ENCODE measurements at places on chromosomes 5 and 9. TPM values are rescaled to one million over a fixed set of nuclear protein-coding genes. Genes with fewer than 3 reads are reported as not detected.

CRAT gene
- 15.0 TPM for total RNA-seq

DNA sequence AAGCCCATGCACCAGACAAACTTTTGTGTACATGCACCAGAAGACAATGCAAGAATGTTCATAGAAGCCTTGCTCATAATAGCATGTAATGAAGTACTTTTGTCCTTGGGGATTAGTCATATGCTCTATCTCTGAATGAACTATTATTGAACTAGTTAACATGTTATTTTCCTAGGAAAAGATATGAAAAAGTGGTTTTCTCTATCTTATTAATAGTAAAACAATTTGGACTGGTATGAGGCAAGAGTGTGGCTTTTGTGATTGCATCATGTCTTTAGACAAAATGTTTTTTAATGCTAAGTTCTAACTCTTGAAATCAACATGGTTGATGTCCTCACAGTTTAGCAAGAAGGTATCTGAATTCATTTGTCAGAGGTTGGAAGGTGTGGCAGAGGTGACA lies 55.7 kb upstream of the SPDL1 start:
- no peak for DNase-seq
- peaks cover 3% of the 10 kb centered on the region for H3K4me1 ChIP-seq
- no peak overlapping the region for H3K27ac ChIP-seq
- no peaks in the 10 kb centered on the region for H3K27me3 ChIP-seq
- H3K4me3 ChIP-seq: no peak overlapping the region
- no peaks in the 10 kb centered on the region for H3K36me3 ChIP-seq

GRCh38 chr5:74798977-74799911 lies 32.2 kb downstream of the NSA2 start:
- H3K27me3 ChIP-seq: no peaks in the 10 kb centered on the region
- no peak for DNase-seq
- no peaks in the 10 kb centered on the region for H3K4me1 ChIP-seq
- H3K36me3 ChIP-seq: peaks cover 63% of the 10 kb centered on the region
- no peak overlapping the region for H3K27ac ChIP-seq

DNA sequence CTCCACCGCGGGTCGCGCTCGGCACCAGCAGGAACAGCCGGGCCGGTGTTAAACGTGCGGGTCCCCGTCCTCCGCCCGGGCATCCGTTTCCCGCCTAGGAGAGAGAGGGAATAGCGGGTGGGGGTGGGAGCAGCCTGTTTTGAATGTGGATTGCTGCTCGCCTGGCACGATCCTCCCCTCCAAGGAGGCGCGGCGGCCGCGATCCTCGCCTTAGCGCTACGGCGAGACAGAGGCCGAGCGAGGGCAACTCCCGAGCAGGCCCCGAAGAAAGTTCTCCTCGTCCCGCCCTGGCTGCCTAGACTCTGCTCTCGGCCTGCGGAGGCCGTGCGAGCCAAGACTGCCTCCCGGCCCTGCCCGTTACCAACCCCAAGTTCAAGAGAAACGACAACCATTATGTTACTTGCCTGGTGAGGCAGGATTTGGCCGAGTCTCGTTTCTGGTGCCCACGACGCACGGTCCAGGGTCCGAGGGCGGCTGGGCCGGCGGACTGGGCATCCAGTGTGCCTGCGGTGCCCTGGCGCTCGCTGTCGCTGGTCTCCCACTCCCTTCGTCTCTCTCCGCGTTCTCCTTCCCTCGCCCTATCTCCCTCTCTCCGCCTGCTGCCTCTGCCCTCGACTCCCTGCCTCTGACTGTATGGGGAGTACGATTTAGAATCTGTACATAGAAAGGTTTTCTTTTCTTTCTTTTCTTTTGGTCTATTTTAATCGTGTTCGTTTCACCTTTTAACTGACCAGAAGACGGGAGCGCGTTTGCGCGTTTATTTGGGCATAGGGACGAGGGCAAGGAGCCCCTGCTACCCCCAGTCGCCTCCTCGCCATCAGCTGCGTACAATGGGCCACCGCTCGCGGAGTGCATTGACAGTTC lies 724 bp downstream of the NR2F1-AS1 start:
- H3K27ac ChIP-seq: no peak overlapping the region
- H3K36me3 ChIP-seq: no peaks in the 10 kb centered on the region
- no peaks in the 10 kb centered on the region for H3K4me1 ChIP-seq

HCN1 gene
- 2.9 TPM for total RNA-seq

- no peaks in the 10 kb centered on the region for H3K27me3 ChIP-seq
- DNase-seq: no peak
- no peak overlapping the region for H3K4me3 ChIP-seq
- H3K4me1 ChIP-seq: peaks cover 2% of the 10 kb centered on the region
Measured at GRCh38 chr9:127143920-127144465, 21.6 kb upstream of the ANGPTL2 start.

DNA sequence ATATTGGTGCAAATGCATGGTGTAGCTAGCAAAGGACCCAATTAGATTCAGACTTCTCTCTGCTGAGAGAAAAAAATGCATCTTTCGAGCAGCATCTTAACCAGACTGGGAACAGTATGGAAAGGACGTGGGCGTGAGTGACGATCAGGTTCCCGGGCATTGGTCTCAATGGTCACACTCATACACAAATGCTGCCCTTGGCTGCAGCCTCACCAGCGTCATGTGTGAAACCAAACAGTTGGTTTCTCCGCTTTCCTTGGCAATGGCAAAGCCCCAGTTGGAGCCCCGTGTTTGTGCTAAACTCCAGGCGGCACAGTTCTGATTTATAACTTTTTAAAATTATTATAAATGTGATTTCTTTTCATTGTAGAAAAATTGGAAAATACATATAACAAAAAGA lies 237.8 kb downstream of the SEC61B start:
- DNase-seq: no peak
- H3K4me1 ChIP-seq: no peaks in the 10 kb centered on the region
- no peak overlapping the region for H3K27ac ChIP-seq
- H3K4me3 ChIP-seq: no peak overlapping the region

GRCh38 chr5:170293273-170293672 lies 4.3 kb downstream of the LCP2 start:
- peaks cover 9% of the 10 kb centered on the region for H3K36me3 ChIP-seq
- no peak overlapping the region for H3K27ac ChIP-seq
- DNase-seq: peak; percentile 36
- no peak overlapping the region for H3K4me3 ChIP-seq
- no peaks in the 10 kb centered on the region for H3K4me1 ChIP-seq

DNA sequence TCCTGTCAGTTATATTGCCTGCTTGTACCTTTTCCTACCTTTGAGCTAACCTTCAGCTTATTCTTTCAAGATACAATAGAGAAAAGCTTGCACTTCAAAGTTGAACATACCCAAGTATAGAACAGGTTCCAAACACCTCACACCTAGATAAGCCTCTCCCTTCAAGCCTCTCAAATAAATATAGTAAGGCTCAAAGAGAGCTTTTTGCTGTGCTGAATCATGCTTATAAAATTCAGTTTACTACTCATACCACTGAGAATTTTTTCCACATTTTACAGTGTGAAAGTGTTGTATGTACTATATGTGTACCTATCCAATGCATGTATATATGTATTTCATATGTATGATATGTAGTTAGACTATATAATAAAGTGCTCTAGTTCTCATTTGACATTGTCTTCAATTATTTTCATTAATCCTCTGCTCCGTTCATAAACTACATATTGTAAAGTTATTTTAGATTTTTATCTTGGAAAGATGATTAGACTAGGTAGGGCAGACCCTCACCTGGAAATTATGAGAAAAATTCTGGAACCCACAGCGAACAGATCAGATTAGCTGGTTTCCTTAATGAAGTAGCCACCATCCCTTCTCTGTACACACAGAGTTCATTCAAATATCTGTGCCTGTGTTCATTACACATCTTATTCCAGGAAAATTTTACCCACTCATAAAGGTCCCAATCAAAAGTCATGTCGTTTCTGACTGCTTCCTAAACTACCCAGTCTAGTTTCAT lies 149.2 kb upstream of the RGMB start:
- no peak overlapping the region for H3K4me3 ChIP-seq
- H3K4me1 ChIP-seq: no peaks in the 10 kb centered on the region
- H3K36me3 ChIP-seq: no peaks in the 10 kb centered on the region
- H3K27me3 ChIP-seq: no peaks in the 10 kb centered on the region
- H3K27ac ChIP-seq: no peak overlapping the region
- DNase-seq: no peak

GRCh38 chr5:133467335-133467779 lies 145.0 kb downstream of the FSTL4 start:
- no peak overlapping the region for H3K4me3 ChIP-seq
- H3K27me3 ChIP-seq: no peaks in the 10 kb centered on the region
- no peaks in the 10 kb centered on the region for H3K36me3 ChIP-seq
- no peak overlapping the region for H3K27ac ChIP-seq
- no peak for DNase-seq

- no peak within 1 kb of the TSS for H3K27ac ChIP-seq
- peaks cover 5% of the 10 kb centered on the region for H3K4me1 ChIP-seq
- H3K36me3 ChIP-seq: no peaks in the 10 kb centered on the region
- H3K4me3 ChIP-seq: peak within 1 kb of the TSS; percentile 61
- no peak for DNase-seq
Measured at GRCh38 chr5:150189728-150190502, at the start of gene SLC6A7. Gene SLC6A7 (plus strand): TSS chr5:150190062. CDS start chr5:150190328, 266 bp downstream.

DNA sequence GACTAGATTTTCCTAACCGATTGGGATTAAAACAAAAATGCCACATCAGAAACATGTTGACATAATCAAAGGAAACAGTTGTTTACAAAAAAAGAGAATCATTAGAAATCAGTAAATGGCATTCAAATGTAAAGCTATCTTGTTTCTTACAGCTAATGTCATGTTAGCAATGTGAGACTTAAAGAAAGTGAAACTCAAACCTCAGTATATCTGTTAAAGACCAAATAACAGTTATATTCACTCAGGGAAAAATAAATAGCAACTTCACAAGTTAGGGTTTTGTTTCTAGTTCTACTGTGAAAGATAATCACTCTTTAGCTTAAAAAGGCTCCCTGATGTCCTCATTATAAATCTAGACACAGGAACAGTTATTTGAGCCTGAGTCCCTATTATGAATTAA lies 189.3 kb upstream of the EFNA5 start:
- no peaks in the 10 kb centered on the region for H3K27me3 ChIP-seq
- no peak overlapping the region for H3K4me3 ChIP-seq
- no peaks in the 10 kb centered on the region for H3K36me3 ChIP-seq
- H3K4me1 ChIP-seq: no peaks in the 10 kb centered on the region
- no peak overlapping the region for H3K27ac ChIP-seq

- H3K4me3 ChIP-seq: no peak overlapping the region
- peaks cover 3% of the 10 kb centered on the region for H3K36me3 ChIP-seq
- H3K27ac ChIP-seq: no peak overlapping the region
- no peak for DNase-seq
Measured at GRCh38 chr9:36050476-36050875, 13.8 kb downstream of the RECK start.

DNA sequence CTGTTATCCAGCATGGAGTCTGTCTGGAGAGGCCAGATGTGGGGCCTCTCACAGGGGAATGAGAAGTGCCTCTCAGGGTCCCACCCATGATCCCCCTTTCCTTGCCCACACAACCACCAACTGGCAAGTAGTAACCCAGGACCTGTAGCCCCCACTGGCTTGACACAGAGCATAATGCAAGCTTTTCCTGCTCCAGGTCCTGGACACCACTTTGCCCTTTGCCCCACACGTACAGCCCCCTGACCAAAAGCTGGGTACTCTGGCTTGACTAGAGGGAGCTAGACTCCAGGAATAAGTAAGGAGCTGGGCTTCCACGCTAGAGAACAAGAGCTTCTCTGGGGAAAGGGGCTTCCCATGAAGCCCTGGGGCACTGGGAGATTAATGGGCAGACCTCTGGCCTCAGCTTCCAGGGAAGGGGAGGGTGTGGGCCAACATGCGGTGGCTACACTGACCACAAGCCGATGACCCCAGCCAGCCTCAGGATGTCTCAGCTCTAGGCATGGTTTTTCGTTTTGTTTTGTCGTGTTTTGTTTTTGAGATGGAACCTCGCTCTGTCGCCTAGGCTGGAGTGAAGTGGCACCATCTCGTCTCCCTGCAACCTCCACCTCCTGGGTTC lies 109.5 kb downstream of the C9orf50 start:
- H3K27ac ChIP-seq: no peak overlapping the region
- peaks cover 30% of the 10 kb centered on the region for H3K36me3 ChIP-seq
- DNase-seq: no peak
- no peaks in the 10 kb centered on the region for H3K27me3 ChIP-seq
- no peaks in the 10 kb centered on the region for H3K4me1 ChIP-seq

GRCh38 chr5:159209438-159210209 lies at the start of gene RNF145:
Gene RNF145 (minus strand): TSS chr5:159209553. CDS start chr5:159203617, 5,936 bp downstream.
- H3K4me3 ChIP-seq: peak within 1 kb of the TSS; percentile 97
- H3K36me3 ChIP-seq: no peaks in the 10 kb centered on the region
- H3K4me1 ChIP-seq: peaks cover 7% of the 10 kb centered on the region
- H3K27ac ChIP-seq: no peak within 1 kb of the TSS
